ENCODE measurements at places on chromosomes 16 and 17. TPM values are rescaled to one million over a fixed set of nuclear protein-coding genes. Genes with fewer than 3 reads are reported as not detected.
A peak's percentile ranks its signal among the peaks of the same experiment; 100 is the strongest.

Gene SBK1
- 12.8 TPM for polyA plus RNA-seq

Gene GNGT2
- polyA plus RNA-seq: 1.7 TPM

DNA sequence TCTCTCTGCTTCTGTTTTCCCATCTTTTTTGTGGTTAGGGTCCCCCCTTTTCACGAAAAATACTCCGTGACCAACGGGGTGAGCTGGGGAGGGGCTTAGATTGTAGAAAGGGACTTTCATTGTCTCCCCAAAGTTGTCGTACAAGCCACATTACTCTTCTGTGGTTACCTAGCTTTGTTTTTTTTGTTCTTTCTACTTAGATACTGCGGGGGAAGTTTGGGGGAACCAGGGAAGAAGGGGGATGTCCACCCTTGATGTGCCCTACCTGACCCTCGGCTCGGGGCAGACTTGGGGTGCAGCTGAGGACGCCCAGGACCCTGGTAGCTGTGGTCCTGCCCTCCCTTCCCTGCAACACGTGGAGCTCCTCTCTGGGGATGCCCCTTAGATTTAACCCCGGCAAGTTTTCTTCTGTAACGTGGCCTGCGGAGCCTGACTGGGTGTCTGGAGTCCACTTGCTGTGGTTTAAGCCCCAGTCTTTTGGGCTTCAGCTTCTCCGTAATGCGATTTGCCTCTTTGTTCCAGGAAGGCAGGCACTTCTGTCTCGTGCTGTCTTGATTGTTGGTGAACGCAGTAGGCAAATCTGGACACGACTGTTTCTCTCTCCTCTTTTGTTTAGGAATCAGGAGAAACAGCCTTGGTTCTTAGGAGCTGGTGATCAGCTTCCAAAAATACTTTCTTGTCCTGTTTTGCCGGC, 892 bp downstream of the ABCC1 start:
- peak; percentile 47 for DNase-seq

- DNase-seq: no peak
These were observed 70.9 kb upstream of the KIFC3 start for GRCh38 chr16:57873218-57873617.

Gene SLC6A2
- 2.1 TPM for polyA plus RNA-seq

DNA sequence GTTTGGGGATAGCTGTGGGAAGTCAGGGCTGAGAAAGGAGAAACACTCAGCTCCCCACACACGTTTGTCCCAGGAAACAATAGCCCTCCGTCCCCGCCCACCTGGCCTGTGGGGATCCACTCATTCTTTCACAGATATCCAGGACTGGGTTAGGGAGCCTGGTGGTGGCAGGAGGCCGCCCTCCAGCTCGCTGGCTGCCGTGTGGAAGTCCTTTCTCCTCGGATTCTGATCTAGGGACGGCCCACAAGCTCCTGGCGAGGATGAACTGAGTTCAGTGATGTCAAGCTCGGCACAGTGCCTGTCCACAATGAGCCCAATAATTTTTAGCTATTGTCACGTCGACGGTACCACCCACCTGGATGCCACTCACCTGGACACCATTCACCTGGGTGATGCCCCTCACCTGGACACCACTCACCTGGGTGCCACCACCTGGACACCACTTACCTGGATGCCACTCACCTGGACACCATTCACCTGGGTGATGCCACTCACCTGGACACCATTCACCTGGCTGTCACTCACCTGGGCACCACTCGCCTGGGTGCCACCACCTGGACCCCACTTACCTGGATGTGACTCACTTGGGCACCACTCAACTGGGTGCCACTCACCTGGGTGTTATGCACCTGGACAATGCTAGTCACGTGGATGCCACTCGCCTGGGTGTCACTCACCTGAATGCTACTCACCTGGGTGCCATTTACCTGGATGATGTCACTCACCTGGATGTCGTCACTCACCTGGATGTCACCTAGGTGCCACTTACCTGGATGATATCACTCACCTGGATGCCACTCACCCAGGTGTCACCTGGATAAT, 172.5 kb upstream of the FOXF1 start:
- no peak for DNase-seq

DNA sequence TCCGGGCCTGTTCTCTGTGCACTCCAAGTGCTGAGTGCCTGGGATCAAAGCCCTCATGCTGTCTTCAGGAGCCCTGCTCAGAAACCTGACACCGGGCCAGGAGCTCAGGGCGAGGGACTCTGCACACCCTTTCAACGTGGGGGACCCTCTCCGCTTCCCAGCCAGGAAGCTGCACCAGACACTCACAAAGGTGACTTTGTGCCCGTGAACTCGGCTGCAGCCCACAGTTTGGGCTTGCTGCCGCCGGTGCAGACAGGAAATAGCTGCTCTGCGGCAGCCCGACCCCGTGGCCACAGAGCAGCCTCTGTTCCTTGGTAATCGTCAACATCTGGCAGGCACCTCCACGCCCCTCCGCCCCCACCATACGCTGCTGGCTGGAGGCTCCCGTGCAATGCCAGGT, 93.4 kb upstream of the METRNL start:
- DNase-seq: peak; percentile 49

- DNase-seq: no peak
These were observed 15.3 kb downstream of the KLHL36 start for GRCh38 chr16:84663433-84664101.

Gene IRX6
- polyA plus RNA-seq: 0.19 TPM

- DNase-seq: no peak
These were observed 9.0 kb downstream of the C17orf99 start for GRCh38 chr17:78154903-78155811.

DNA sequence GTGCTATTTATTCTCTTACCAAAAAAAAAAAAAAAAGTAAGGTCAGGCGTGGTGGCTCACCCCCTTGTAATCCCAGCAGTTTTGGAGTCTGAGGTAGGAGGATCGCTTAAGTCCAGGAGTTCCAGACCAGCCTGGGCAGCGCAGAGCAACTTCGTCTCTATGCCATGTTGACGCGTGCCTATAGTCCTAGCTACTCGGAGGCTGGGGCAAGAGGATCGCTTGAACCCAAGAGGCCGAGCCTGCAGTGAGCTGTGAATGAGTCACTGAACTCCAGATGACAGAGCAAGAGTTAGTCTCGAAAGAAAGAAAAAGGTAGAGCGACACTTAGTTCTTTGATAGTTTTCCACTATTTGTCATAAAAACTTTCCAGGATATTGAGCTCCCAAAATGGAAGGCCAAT, 1.4 kb upstream of the TENT4B start:
- peak; percentile 16 for DNase-seq

Gene LUC7L
- polyA plus RNA-seq: 67.4 TPM

GRCh38 chr16:69831212-69832123, 69.3 kb downstream of the WWP2 start:
- peak; percentile 50 for DNase-seq

Gene ZG16
- not detected for polyA plus RNA-seq

DNA sequence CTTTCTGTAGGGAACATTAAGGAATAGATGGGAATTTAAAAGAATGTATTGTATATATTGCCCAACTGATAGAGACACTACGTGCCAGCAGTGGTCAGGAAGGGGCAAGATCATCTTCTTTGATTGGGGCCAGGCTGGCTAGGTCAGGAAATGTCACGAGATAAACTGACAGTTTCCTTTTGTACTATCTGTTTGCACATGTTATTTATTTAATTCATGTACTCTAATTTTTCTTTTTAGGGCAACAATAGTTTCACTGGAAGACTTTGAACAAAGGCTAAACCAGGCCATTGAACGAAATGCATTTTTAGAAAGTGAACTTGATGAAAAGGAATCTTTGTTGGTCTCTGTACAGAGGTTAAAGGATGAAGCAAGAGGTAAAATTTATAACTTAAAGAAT, 12.6 kb downstream of the NDEL1 start:
- DNase-seq: no peak

DNA sequence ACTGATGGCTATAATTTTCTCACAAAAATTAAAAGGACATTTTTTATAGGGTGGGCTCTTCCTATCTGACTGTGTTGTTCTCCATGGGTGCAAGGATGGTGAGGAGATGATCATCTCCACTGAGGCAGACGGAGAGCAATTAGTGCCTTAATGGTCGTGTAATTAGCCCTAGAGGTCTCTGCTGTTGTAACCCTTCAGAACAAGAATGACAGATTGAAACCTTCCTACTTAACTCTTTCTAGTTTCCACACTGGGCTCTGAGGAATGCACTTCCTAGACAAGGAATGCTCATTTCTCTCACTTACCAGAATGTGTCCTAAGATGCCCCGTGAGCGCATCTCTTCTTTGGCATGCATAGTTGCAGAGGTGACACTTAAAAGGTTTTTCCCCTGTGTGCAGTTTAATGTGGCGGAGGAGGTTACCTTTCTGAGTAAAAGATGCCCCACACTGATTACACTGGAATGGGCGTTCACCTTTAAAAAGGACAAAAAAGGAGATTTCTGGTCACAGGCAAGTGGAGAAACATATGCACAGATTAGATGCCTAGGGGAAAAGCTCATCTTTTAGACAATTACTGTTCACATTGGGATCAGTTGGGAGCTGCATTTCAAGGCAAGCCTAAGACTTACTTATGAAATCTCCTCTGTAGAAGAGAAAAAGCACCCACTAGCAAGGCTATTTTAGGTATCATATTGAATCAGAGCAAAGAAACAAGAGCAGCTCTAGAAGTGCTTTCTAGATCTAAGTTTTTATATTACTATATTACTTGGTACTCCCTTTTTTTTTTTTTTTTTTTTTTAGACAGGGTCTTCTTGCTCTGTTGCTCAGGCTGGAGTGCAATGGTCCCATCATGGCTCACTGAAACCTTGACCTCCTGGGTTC, 53.6 kb downstream of the GRB7 start:
- no peak for DNase-seq

DNA sequence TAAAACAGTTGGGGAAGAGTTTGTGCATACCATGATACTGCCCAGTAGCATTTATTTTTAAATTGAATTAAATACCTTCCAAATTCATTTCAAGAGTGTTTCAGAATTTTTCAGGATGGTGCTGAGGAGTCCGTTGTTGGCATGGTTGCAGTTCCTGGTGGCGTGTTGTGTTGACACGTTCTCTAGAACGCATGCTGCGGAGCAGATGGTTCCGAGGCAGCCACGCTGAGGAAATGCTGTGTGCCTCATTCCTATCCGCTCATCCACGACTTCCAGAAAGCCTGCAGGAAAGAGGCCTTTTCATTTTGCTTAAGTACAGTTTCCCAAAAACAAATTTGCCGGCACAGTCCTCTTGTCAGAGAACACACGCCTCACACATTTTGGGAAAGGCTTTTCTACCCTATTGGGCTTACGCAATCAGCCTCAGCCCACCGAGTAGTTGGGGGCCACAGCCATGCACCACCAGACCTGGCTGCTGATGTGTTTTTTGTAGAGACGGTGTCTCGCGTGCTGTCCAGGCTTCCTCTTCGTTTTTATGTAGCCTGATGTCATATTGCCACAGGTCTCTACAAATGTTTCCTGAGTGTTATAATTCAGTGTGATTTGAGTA, 32.1 kb upstream of the IL17C start:
- DNase-seq: no peak

Gene NPIPA5
- polyA plus RNA-seq: 26.2 TPM

Gene GAN
- 1.8 TPM for polyA plus RNA-seq

GRCh38 chr16:88686439-88687253, at the start of gene SNAI3:
Gene SNAI3 (minus strand): TSS chr16:88686507. CDS start chr16:88686406, 101 bp downstream.
- DNase-seq: peak; percentile 81

DNA sequence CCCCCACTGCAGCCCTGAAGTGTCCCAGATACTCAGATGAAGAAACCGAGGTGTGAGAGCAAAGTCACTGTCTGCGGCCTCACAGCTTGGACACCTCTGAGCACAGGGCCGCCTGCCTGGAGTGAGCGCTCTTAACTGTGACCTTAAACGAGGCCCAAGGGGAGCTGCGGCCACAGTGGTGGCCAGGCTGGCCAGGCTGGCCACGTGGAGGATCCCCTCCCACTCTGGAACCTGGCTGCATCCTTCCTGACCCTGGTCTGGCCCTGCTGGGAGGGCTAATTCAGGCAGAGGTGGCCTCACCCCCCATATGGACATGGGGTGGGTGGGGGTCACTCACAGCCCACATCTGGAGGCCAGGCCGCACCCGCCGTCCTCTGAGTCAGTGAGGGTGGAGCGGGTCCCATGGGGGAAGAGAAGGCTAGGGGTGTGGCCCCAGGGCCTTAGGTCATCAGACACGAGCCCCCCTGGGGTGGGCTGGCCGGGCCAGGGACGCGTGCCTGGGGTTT, 6.6 kb downstream of the VASN start:
- no peak for DNase-seq

- DNase-seq: no peak
These were observed 94.2 kb downstream of the AIPL1 start for GRCh38 chr17:6340708-6341107.

DNA sequence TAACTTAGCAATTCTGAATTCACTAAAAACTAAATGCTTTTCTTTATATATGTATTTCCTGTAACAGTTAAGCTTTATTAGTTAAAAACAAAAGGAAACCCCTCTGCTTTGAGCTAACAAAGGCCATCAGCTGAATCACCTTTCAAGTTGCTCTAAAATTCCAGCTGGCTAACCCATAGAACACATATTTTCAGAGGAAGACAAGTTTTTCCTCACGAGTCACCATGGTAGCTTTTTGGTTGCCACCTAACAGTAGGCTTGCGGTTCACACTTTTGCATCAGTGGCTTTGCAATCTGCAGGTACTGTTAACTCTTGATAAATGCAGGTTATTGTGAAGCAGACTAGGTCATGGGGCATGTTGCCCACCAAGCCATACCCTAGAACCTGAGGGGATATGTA, 57.6 kb upstream of the IRX5 start:
- DNase-seq: no peak

DNA sequence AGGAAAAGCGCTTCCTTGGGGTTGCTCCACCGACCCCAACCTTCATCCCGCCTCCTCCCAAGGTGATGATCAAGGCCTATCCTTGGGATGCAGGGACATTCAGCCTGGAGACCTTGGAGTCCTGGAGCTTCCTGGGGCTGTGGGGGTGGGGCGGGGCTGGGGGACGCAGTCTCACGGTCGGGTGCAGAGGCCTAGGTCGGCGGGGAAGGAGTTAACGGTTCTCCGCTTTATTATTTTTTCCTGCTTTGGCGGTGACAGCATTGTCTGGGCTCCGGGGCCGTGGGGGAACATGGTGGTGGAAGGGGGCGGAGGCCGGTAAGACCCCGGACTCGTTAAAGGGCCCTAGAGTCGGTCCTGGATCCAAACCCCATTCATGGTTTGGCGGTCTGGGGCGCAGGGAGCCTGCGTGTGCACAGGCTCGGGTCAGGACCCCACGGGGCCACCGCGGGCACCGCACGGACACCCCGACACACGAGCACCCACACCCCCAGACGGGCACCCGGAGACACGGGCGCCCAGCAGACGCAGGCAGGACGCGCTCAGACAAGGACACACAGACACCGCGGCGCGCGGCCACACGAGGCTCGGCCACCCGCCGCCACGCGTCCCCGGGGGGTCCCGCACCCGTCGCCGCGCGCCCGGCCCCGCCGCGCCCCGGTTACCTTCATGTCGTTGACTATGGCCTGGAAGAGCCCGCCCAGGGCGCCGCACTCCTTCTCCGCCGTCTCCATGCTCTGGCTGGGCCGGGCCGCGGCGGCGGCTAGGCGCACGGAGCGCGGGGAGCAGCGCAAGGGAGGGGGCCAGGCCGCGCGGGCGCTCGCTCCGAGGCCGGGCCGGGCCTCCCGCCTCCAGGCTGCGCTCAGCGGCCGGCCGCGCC, 554 bp downstream of the MTSS2 start:
- DNase-seq: no peak

Gene FAM20A
- polyA plus RNA-seq: 4.4 TPM

Gene KRTAP4-5
- not detected for polyA plus RNA-seq

Gene NSMCE1
- 53.3 TPM for polyA plus RNA-seq
